A172 (cell line): ENCODE measurements at places on chromosomes 2 and 18.

DNA sequence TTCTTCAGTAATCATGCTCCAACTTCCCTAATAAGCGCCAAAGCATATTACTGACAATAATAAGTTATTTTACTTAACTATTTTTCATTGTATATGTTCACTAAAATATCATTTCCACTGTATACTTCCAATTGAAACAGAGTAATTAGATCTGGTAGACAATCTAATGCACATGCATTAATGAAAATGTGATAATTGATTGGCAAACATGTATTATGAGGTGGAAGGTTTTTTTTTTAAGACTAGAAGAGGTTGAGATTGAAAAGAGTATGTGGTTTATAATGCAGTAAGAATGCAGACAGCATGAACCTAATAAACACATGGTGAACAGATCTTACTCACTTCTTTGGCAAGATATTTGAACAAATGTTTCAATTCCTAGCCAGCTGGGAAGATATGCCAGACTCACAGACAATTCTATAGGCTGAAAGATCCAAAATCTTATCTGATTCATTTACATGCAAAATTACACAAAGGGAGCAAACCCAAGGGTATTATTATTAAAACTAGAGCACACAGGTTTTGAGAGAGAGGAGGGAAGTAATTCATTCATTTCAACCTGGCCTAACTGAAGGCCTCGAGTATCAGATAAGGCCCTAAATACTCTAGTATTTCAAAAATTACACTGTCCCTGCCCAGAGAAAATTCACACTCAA lies 2.8 kb downstream of the NCKAP1 start:
- DNase-seq, result peak; percentile 16

GRCh38 chr18:48548011-48548771 lies 9.4 kb downstream of the CTIF start:
- DNase-seq, result peak; percentile 76

- no peak for DNase-seq
Observed at GRCh38 chr2:24891201-24891600, 28.8 kb downstream of the ADCY3 start.

DNA sequence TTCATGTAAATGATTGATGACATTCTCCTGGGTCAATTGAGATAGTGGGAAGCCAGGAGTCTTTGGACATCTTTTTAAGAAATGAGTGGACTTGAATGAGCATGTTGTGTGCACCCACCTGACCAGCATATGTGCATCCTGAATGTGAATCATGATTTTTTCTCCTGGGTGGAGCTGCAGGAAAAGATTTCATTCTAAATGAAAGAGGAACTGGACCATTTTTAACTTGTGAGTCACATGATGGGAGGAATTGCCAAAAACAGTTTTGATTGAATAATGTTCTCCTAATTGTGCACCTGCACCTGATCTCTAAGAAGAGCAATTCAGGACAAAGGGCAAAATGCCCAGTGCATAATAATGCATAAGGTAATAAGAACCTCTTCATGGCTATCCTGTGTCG lies 32.3 kb downstream of the COPS8 start:
- peak; percentile 55 for DNase-seq
